ENCODE measurements at places on chromosomes 1 and 21.
A peak's percentile ranks its signal among the peaks of the same experiment; 100 is the strongest.

- no peak for DNase-seq
Measured at GRCh38 chr21:23215261-23215660, 2217.1 kb downstream of the NCAM2 start.

DNA sequence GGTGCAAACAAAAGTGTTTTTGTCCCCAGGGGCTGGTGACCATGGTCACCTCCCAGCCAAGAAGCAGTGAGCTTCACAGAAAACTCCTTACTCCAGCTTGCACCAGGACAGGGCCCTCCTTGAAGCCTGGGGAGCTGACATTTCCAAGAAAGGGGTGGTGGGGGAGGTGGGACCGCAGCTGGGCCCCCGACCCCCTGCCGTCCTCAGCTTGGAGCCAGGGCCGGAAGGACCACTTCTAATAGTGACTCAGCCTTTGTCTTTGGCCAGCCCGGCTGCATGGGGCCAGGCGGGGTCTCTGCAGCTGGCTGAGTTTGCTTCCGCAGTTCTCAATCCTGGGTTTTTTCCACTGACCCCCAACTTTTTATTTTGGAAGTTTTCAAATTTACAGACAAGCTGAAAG lies 136.5 kb upstream of the POU3F1 start:
- no peak for DNase-seq

GRCh38 chr1:201142011-201142848 lies 12.0 kb downstream of the TMEM9 start:
- no peak for DNase-seq

DNA sequence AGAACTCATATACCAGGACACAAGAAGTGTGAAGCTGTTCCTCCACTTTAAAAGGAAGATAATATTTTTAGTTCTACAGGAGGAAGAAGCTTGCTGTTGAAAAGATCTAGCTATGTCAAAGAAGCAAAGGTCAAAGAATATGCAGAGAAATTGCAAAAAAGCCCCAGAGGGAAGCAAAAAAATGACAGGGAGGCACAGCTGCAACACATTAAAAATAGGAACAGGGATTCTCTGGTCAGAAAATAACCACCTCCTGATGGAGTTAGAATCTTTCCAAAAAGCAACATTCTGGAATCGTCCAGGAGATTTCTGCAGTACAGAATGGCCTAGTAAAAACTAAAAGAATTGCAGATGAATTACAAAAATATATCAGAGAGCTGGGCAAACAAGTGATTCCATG lies 238.9 kb upstream of the PRMT6 start:
- no peak for DNase-seq

- no peak for DNase-seq
Measured at GRCh38 chr1:24048205-24048869, 63.6 kb downstream of the MYOM3 start.

GRCh38 chr1:116986421-116987255 lies 14.9 kb upstream of the CD101 start:
- DNase-seq, result no peak

DNA sequence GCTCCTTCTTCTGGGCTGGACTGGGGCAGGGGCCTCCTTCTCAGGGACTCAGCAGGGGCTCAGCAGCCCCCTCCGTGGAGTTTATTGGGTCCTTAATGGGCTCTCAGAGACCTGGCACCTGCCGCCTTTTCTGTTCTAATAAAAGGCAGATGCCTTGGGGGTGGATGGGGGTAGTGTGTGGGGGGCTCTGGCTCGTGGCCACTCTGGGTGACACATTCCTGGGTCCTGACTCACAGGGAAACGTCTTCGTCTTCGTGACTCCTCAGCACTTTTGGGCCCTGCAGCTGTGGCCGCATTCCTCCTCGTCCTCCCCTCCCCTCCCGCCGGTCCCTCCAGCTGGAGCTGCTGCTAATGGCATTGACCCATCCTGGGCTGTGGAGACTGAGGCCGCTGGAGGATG lies 107.8 kb upstream of the WNT4 start:
- no peak for DNase-seq

DNA sequence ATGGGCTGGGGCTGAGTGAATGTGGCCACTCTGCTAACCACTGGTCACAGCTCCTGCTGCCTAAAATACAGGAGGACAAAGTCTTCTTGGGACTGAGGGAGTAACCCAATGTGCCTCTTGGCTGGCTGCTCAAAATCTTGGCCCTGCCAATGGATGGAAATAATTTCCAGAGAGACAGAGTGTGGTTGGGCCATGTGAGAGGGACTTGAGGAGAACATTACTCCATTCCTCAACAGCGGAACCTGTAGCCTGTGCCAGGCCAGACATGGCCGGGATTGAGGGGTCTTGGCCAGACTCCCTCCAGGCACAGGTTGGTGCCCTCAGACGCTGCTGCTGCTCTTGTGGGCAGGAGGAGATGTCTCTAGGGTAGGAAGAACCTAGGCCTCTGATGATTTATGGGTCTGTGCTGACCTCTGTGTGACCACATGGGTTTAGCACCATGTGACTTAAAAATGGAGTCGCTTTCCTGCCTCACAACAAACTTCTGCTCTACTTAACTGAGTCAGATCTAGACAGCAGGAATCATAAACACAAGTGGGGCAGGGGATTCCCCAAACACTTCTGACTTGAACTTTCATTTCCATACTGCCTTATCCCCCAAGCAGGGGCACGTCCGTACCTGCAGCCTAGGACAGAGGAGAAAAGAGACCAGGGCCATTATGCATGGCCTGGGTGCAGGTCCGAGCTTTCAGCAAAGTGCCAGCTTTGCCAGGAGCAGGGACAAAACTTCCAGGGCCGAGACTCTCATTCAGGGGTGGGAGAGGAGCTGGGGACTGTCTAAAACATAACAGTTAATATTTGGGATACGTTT lies 79.2 kb downstream of the CD34 start:
- no peak for DNase-seq

DNA sequence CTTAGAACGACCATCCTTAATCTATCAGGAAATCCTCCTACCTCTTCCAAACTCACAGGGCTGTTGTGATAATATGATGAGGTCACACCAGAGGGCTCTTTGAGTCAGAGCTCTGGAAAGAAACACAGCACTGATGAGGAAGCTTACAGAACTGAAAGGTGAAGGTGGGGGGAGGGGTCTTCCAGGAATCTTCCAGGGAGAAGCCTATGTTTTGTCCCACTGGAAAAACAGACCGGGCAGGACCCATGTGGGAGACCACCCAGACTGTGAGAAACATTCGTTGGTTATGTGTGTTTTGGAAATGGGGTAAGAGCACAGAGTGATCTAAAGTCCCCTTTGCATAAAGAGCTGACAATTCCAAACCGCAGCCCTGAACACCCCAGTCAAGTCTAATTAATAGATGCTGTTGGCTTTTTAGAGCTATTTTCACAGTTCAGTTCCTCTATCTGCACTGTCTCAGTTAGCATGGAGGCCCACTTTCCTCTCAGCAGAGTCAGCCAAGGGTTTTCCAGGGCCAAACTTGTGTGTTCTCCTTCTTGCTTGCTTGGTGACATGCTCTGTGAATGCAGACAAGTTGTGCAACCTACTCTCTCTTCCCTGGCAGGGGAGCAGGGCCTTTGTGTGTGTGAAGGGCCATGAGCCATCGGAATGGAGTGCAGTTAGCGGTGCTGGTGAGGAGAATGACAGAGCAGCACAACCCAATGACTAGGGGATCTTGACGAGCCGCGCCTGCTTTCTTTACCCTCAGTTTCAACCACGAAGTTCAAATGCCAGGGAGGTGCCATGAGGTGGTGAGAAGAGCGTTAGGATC lies 12.3 kb downstream of the PHLDA3 start:
- DNase-seq, result no peak

- no peak for DNase-seq
Measured at GRCh38 chr1:54218883-54219687, 19.1 kb downstream of the MRPL37 start.

DNA sequence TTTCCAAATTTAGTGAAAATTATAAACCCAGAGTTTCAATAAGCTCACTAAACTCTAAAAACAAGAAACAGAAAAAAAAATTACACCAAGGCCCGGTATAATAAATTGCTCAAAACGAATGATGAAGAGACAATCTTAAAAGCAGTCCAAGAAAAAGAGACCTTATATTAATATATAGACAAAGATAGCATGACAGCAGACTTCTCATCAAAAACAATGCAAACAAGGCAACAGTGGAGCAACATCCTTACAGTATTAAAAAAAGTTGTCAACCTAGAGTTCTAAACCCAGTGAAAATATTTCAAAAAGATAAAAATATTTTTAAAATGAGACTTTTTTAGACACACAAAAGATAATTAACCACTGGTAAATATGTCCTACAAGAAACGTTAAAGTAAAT lies 46.7 kb downstream of the KIFAP3 start:
- no peak for DNase-seq

DNA sequence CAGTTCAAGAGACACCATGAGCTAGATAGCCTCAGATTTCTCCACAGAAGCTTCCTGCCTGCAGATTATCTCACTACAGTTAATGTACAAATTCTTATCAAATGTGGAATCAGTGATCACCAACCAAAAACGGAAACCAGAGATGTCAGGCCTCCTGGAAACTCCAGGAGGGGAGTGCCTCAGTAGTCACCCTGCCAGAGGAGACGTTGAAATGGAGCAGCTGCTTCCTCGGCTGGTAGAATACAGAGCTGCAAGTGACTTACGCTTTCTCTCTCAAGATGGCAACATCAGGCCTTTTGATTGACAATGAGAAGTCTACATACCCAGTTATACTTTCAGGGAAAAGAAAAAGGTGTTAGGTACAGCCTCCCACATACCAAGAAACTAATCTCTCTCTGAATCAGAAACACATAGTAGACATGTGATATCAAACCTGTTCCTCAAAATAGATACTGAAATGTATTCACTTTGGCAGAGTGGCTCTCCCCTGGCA lies 52.2 kb downstream of the ACP6 start:
- DNase-seq, result no peak

DNA sequence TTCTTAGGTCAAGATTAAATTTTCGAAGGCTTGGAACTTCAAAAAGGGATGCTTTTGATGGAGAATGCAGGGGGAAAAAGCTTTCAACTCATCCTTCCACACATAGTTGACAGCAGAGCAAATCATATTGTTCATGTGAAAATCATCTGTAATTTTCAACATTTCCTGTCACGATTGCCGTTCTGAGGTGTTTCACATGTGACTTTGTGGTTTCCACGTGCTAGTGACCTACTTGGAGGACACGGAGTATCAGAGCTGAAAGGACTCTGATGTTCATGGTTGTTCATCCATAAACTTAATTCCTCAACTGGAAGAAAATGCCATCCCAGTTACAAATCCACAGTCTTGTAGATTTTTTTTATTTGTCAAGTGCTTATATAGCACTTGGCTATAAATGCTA lies 79.1 kb downstream of the ZP4 start:
- no peak for DNase-seq

GRCh38 chr21:34533938-34534337 lies 21.9 kb upstream of the KCNE1 start:
- DNase-seq, result no peak

GRCh38 chr1:112937495-112937894 lies 18.5 kb downstream of the SLC16A1 start:
- no peak for DNase-seq

GRCh38 chr21:36584980-36585940 lies 105.3 kb upstream of the CLDN14 start:
- DNase-seq, result no peak

- no peak for DNase-seq
Measured at GRCh38 chr1:57550092-57550491, 126.2 kb upstream of the DAB1 start.

GRCh38 chr1:173476665-173477285 lies 360 bp upstream of the PRDX6 start:
- peak; percentile 47 for DNase-seq

DNA sequence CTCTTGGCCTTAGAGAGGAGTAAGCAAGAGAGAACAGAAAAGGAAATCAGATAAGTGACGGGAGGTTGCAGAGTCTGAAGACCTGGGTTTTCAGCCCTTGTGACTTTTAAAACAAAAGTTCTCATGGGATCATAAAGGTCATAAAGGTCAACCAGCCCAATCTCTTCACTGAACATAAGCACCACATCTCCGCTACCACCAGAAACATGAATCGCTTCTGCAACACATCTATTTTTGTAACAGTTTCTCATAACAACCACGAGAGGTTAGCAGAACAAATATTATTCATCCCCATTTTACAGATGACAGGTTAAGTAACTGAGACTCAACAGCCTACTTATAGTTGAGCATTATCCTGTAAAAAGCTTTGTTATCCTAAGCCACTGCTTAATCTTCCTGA lies 5.9 kb downstream of the TRAPPC3 start:
- no peak for DNase-seq

DNA sequence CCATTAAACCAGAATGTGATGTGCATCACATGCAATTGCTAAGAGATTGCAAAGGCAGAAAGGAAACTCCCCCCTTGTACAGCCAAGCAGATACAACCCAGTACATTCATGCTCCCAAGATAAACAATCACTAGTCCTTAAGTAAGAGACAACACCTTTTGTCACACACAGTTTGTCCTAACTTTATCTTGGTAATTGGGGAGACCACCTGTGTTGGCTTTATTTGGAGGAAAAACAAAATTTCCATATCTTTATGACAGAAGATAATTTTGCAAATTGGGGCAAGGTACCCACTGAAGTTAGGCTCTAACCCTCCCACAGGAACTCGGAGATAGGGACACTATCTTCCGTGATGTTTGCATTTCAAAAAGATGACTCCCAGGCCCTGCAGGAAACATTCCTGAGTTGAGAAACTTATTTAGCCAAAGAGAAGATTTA lies 175.0 kb upstream of the TNR start:
- no peak for DNase-seq

- DNase-seq, result no peak
Measured at GRCh38 chr1:186655876-186656275, 24.3 kb downstream of the PTGS2 start.

- DNase-seq, result no peak
Measured at GRCh38 chr1:53554592-53555305, 95.5 kb downstream of the DMRTB1 start.

DNA sequence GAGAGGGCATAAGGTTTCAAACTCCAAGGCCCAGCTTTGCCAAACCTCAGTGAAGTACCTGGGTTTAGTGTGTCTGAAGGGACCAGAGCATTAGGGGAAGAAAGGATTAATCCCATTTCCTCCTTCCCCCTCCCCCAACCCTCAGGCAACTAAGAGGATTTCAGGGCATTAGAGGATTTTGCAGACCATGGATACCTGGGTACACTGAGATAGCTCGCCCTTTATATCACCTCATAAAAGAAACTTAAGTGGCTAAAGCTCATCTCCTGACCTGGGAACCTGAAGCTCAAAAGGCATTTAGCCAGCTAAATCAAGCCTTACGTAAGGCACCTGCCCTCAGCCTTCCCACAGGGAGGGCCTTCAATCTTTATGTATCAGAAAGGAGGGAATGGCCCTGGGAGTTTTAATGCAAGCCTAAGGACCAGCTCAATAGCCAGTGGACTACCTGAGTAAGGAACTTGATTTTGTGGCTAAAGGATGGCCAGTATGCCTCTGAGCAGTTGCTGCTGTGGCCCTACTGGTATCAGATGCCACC lies 26.4 kb upstream of the SMYD3 start:
- DNase-seq, result no peak

All from activated CD4-positive, CD25-positive, alpha-beta regulatory T cell (primary cell).